ENCODE measurements at places on chromosomes 12 and 14. TPM values are rescaled to one million over a fixed set of nuclear protein-coding genes. Genes with fewer than 3 reads are reported as not detected.

DNA sequence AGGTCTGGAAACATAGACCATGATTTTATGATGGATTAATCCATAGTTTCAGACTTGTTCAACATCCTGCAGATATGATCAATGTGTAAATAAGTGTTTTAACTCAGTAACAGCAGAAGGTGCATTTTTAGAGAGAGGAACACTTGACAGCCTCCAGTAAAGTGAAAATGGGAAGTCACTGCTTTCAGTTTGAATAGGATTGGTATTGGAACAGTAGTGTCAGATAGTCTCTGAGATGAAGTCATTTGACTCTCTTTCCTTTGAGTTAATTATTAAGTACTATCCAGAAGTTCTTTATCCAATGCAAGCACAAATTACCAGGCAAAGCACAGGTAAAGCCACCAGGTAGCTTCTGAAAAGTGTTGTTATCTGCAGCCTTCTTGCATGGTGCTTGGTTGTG, 14.5 kb upstream of the NAV3 start:
- H3K27me3 ChIP-seq: no peaks in the 10 kb centered on the region
- no peak for DNase-seq
- no peak overlapping the region for H3K27ac ChIP-seq
- H3K4me3 ChIP-seq: no peak overlapping the region

GRCh38 chr12:94263011-94263811, 114.8 kb downstream of the PLXNC1 start:
- peak overlapping the region; percentile 94 for H3K27ac ChIP-seq
- DNase-seq: peak; percentile 65
- H3K27me3 ChIP-seq: no peaks in the 10 kb centered on the region

DNA sequence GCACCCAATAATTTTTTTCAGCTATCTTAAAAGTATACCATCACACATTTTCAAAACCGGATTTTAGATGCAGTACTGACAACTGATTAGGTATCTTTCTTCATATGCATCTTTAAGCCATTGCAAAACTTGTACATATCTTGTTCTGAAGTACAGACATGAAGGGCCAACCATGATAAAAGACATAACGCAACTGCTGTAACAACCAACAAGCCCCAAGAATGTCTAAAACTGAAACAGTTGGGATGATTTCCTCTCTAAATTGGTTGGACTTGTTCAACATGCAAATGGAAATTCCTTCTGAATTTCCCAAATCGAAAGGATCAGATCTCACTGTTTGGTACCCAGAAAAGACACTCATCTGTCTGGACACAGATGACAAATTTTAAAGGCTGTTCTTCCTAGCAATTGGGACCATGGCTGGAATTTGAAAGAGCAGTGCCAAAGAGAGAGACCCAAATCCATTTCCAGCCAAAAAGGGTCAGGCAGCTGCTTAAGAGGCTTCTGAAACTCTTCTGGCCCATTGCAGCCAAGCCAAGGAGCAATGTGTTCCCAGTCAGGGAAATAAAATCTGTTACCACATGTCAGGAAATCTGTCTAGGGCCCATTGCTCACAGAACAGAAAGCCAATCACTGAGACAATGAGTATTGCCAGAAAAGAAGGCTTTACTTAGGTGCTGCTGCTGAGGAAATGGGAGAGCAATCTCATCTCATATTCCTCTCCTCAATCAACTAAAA, 1122.4 kb upstream of the USP15 start:
- H3K4me1 ChIP-seq: no peaks in the 10 kb centered on the region
- no peaks in the 10 kb centered on the region for H3K36me3 ChIP-seq
- H3K4me3 ChIP-seq: no peak overlapping the region
- no peaks in the 10 kb centered on the region for H3K27me3 ChIP-seq

DNA sequence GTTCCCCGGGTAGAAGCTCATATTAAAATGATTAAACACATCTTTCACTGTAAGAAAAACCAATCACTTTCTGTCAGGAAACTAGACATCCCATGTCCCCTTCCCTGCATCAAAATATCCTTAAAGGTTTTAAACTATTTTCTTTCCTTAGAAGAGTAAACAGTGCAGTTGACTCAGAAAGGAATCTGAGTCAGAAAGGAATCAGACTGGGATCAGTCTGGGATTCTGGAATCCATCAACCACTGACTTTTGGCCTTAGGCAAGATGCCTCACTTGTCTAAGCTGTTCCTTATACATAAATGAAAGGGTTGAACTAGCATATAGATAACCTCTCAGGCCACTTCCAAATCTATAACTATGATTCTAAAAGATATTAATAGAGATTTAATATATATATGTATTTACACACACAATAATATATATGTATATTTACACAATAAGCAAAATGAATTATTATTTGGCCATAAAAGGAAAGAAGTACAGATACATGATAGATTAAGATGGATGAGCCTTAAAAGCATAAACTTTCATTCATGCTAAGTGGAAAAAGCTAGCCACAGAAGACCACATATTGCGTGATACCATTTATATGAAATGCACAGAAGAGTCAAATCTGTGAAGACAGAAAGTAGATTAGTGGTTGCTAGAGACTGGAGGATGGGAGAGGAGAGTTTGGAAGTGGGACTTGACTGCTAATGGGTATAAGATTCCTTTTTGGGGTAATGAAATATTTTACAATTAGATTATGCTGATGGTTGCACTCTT, 114.4 kb downstream of the SLC38A1 start:
- H3K27me3 ChIP-seq: no peaks in the 10 kb centered on the region
- no peak overlapping the region for H3K27ac ChIP-seq
- DNase-seq: no peak
- H3K36me3 ChIP-seq: no peaks in the 10 kb centered on the region
- peaks cover 4% of the 10 kb centered on the region for H3K4me1 ChIP-seq

DNA sequence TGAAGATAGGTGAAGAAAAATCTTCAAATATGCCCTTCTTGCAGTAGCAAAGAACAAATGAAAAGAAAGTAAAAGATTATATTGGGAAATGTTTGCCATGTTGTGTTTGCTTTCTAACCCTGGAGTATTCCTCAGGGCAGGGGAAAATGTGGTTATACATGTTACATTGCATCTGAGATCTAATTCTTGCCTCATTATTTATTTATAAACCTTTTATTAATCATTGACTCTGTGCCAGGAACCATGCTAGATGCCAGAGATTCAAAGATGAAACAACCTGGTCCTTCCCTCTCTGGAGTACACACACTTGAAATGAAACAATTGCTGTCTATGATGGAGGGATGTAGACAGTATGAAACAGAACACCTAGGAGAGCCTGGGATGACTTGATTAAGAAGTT, 128.1 kb upstream of the HMGA2 start:
- no peaks in the 10 kb centered on the region for H3K27me3 ChIP-seq
- H3K4me1 ChIP-seq: no peaks in the 10 kb centered on the region
- H3K36me3 ChIP-seq: no peaks in the 10 kb centered on the region
- H3K27ac ChIP-seq: no peak overlapping the region
- DNase-seq: no peak

GRCh38 chr12:108720757-108721514, 10.4 kb downstream of the CORO1C start:
- no peaks in the 10 kb centered on the region for H3K27me3 ChIP-seq
- H3K4me1 ChIP-seq: no peaks in the 10 kb centered on the region
- DNase-seq: no peak
- no peaks in the 10 kb centered on the region for H3K36me3 ChIP-seq

GRCh38 chr14:68945585-68946488, 33.3 kb downstream of the ACTN1 start:
- H3K4me1 ChIP-seq: peaks cover 91% of the 10 kb centered on the region
- DNase-seq: no peak

- no peaks in the 10 kb centered on the region for H3K4me1 ChIP-seq
- H3K27me3 ChIP-seq: peaks cover 18% of the 10 kb centered on the region
- no peak overlapping the region for H3K27ac ChIP-seq
- no peak for DNase-seq
These were observed 24.9 kb upstream of the FZD10 start for GRCh38 chr12:130137040-130138018.

GRCh38 chr12:46963977-46964971, 115.1 kb upstream of the PCED1B start:
- H3K36me3 ChIP-seq: no peaks in the 10 kb centered on the region
- DNase-seq: no peak
- H3K27ac ChIP-seq: no peak overlapping the region
- peaks cover 5% of the 10 kb centered on the region for H3K27me3 ChIP-seq
- no peaks in the 10 kb centered on the region for H3K4me1 ChIP-seq
- no peak overlapping the region for H3K4me3 ChIP-seq

DNA sequence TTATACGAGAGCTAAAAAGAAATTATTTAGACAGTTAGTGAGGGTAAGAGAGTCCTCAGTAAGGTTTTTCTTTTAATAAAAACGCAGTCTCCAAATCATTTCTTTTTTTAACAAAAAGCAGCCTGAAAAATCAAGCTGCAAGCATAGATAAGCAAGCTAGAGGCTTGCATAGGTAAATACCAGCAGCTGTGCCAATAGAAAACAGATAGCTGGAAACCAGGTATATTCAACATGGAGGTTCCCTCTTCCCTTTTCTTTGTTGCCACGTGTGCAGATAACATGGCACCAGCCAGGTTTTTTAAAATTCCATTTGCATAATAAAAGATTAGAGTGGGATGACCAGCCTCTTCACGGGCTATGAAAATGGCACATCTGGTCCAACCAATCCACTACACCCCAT, 6.1 kb upstream of the PRKAB1 start:
- DNase-seq: no peak
- H3K4me1 ChIP-seq: peaks cover 8% of the 10 kb centered on the region
- H3K27ac ChIP-seq: no peak overlapping the region
- no peak overlapping the region for H3K4me3 ChIP-seq

DNA sequence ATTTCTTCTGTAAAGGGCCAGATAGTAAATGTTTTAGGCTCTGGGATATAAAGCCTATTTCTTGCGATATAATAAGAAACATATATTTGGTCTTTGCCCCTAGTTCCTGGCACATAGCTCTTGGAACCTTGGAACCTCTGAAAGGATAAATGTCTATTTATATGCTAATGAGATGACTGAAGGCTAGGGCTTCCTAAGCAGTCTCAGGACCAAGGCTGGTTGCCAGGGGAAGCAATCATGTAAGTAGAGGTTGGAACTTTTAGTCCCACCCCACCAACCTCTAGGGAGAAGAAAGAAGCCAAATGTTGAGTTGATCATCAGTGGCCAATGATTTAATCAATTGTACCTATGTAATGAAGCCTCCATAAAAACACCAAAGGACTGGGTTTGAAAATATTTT, 26.6 kb upstream of the NFYB start:
- no peak overlapping the region for H3K4me3 ChIP-seq
- no peak overlapping the region for H3K27ac ChIP-seq
- peaks cover 3% of the 10 kb centered on the region for H3K27me3 ChIP-seq
- no peak for DNase-seq
- H3K4me1 ChIP-seq: no peaks in the 10 kb centered on the region

DNA sequence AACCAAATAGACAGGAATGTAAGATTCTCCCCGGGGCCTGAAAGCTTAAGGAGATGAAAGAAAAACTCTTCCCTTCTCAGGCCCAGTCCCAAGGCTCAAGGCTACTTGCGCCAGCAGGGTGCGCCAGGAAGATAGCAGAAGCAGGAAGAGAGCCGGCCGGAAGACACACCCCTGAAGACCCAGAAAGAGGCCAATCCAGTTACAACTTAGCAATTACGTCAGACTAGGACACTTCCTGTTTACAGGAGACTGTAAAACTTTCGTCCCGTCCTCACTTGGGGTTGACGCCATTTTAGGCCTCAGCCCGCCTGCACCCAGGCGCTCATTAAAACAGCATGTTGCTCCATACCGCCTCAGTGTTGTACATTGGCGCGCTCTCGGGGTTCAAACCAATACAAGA, 9.4 kb downstream of the COX16 start:
- H3K4me3 ChIP-seq: no peak overlapping the region
- H3K36me3 ChIP-seq: peaks cover 11% of the 10 kb centered on the region
- DNase-seq: no peak
- H3K4me1 ChIP-seq: no peaks in the 10 kb centered on the region
- no peaks in the 10 kb centered on the region for H3K27me3 ChIP-seq
- no peak overlapping the region for H3K27ac ChIP-seq

- H3K4me3 ChIP-seq: no peak overlapping the region
- no peak overlapping the region for H3K27ac ChIP-seq
- peaks cover 15% of the 10 kb centered on the region for H3K4me1 ChIP-seq
- H3K36me3 ChIP-seq: no peaks in the 10 kb centered on the region
These were observed 1.9 kb downstream of the CCDC38 start for GRCh38 chr12:95940514-95940913.

GRCh38 chr14:102363182-102363943, 622 bp downstream of the TECPR2 start:
- DNase-seq: no peak
- H3K27ac ChIP-seq: peak overlapping the region; percentile 28
- peaks cover 17% of the 10 kb centered on the region for H3K4me1 ChIP-seq
- H3K27me3 ChIP-seq: no peaks in the 10 kb centered on the region
- H3K4me3 ChIP-seq: peak overlapping the region; percentile 42
- no peaks in the 10 kb centered on the region for H3K36me3 ChIP-seq

DNA sequence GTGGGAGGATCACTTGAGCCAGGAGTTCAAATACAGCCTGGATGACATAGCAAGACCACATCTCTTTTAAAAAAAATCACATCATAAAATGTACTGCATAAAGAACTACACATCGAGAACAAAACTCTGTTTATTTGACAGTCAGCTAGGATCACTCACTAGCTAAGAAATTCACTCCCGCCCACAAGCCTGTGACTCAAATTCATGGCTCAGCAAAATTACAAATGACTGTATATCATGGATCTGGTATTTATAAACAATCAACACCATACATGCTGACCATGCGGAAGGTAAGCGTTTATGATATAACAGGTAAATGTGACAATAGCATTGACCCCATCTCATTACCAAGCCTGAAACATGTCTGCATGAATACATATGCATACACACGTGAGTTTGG, 206.5 kb downstream of the EFCAB11 start:
- DNase-seq: no peak
- H3K4me3 ChIP-seq: no peak overlapping the region
- H3K36me3 ChIP-seq: no peaks in the 10 kb centered on the region
- H3K27ac ChIP-seq: no peak overlapping the region
- peaks cover 15% of the 10 kb centered on the region for H3K4me1 ChIP-seq

DNA sequence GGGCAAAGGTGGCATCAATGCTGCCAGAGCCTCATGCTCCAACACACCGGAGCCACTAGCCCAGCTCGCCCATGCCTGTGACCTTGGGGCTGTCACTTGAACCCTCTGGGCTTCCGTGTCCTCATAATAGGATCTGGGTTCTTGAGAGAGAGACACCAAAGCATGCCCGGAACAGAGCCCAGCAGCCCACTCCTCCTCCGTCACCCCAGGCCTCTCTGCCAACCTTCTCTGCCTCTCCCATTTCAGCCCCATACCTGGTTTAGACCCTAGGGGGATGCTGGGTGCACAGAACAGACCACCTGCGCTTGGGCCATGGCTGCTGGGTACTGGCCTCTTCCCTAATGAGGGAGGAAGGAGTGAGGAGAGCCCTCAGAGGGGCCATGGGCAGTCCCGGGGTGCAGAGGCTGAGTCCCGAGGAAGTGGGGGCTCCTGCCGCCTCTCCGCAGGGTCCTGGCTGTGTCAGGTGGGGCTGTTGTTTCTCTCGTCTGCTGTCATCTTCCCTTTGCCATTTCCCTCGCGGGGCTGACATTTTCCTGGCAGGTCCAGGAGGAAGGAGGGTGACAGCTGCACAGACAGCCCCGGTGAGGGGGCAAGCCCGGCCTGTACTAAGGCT, 172.4 kb upstream of the RTL1 start:
- no peak for DNase-seq
- no peaks in the 10 kb centered on the region for H3K36me3 ChIP-seq
- H3K4me3 ChIP-seq: no peak overlapping the region
- no peaks in the 10 kb centered on the region for H3K4me1 ChIP-seq
- no peaks in the 10 kb centered on the region for H3K27me3 ChIP-seq

Gene HEBP1
- total RNA-seq: 12.7 TPM

Gene SUPT16H
- total RNA-seq: 75.4 TPM

Gene ASB2
- 2.8 TPM for total RNA-seq

Gene TNFAIP2
- 2.1 TPM for total RNA-seq

Gene KRT72
- total RNA-seq: 10.1 TPM

Gene RNASE2
- not detected for total RNA-seq

Gene EPYC
- not detected for total RNA-seq

Gene STAC3
- total RNA-seq: 2.9 TPM

Gene PRPF40B
- 16.6 TPM for total RNA-seq

Gene OR6J1
- total RNA-seq: not detected

Gene CD163L1
- not detected for total RNA-seq

Gene STXBP6
- total RNA-seq: not detected
